Left renal cortex interstitium (tissue), 4 donors: ENCODE measurements at places on chromosomes 11 and 22.

DNA sequence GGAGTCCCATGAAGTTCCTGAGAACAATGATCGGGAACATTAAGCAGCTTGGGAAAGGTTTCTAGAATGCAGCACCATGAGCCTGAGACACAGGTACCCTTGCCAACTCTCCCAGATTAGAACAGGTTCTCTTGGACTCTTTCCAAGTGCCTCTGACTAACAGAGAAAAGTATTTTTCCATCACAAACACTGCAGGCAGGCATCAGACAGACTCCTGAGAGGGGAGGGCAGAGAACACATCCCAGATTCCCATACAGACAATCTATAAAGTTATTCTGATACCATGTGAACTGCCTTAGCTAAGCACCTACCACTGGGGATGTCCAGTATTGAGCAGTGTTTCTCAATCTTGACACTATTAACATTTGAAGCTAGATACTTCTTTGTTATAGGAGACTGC lies 27.3 kb downstream of the SERGEF start:
- DNase-seq, result no peak

GRCh38 chr22:41565403-41566054 lies 4.7 kb downstream of the CSDC2 start:
- no peak for DNase-seq

GRCh38 chr22:37044634-37045625 lies 6.6 kb upstream of the KCTD17 start:
- DNase-seq, result no peak

- DNase-seq, result no peak
Observed at GRCh38 chr11:6667733-6668374, 12.2 kb upstream of the DCHS1 start.

GRCh38 chr22:22670076-22670795 lies 25.8 kb downstream of the GGTLC2 start:
- no peak for DNase-seq

DNA sequence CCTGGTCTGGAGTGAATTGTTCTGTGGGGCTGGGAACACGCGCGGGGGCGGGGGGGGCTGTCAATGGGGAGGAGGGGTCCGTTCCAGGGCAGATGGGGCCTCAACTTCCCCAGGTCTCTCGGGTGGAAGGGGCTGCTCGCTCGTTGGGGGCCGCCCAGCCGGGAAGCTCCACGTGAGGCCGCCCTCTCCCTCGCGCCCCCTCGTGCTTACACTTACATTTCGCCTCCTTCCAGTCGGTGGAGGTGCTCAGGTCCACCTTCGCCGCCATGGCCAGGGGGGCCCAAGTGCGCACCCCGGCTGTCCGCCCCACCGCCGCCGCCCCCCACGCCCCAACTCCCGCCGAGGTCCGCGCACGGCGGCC lies 452 bp downstream of the MACROD1 start:
- DNase-seq, result no peak

DNA sequence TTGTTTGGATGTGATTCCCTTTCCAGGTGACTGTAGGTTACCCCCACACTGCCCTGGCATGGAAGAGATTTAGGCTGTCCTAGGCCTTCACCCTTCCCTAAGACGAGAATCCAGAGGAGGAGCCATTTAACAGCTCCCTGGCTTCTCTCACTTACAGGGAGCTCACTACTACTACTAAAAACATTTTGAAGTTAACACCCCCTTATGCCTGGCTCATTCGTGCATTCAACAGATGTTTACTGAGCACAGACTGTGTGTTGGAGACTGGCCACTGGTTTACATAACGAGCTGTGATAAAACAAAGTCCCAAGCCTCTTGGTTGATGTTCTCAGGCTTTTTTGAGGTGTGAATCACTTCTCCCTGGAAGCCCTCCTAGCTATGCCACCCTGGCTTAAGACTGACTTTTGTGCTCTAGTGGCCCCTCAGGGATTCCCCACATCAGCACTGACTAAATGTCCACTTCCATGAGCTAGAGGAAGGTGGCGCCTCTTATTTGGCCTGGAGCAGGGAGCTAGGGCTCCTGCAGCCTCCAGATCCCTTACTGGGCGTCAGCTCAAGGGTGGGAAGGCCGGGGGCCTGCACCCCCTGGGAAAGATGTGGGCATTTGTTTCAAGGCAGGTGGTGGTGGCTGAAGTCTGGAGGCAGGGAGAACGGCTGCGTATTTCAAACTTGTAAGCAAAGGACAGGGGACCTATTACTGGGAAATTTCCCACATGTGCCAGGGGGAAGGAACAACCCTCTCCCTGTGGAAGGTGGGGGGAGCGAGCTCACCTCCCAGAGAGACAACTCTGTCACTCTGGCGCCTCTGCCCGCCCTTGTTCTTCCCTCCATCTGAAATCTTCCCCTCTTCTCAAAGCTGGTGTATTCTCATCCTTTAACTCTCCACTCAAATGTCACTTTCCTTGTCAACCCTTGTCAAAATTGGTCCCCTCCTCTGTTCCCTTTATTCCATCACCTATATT lies 19.4 kb upstream of the MALAT1 start:
- DNase-seq, result no peak

- peak; percentile 6 for DNase-seq
Observed at GRCh38 chr22:20741634-20742581, 32.0 kb upstream of the SERPIND1 start.

GRCh38 chr22:40709752-40710413 lies 30.6 kb downstream of the MCHR1 start:
- DNase-seq, result no peak

- DNase-seq, result no peak
Observed at GRCh38 chr11:69011624-69012091, 1.4 kb downstream of the MRGPRF start.

DNA sequence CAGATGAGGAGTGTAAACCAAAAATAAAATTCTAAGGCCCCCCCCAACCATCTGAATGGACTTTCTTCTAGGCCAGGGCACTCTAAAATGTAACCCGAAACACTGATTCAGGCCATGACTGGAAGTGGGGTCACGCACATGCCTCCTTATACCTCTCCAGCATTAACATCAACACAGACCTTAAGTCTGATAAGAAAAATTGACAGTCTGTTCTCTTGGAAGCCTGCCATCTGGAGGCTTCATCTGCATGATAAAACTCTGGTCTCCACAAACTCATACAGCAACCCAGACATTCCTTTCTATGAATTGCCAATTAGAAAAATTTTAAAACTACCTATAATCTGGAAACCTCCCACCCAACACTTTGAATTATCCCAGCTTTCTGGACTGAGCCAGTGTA lies 3.9 kb upstream of the SERGEF start:
- no peak for DNase-seq

GRCh38 chr11:67160872-67161783 lies 42.1 kb downstream of the KDM2A start:
- DNase-seq, result no peak

DNA sequence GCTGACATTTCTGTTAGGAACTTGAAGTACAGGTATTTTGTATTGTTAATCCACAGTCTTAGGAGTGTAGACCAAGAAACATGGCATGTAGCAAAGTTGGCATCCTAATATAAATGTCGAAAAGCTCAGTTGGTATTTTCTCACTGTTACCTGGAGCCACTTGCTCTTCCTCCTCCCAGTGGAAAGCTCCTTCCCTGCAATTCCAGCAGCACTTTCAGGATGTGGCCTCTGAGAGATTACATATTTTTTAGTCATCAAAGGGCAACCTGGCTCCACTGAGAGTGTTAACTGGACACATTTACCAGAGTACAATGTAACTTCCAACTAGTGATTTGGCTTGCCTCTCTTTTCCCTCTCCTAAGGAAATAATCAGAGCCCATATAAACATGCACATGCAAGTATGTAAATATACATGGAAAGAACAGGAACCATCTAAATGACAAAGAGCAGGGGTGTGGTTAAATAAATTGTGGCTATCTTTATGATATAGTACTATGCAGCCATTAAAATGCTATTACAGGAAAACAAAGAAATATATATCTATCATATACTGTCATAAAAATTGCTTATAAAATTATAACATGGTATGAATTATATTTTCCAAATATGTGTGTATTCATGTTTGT lies 14.3 kb upstream of the EED start:
- DNase-seq, result no peak

DNA sequence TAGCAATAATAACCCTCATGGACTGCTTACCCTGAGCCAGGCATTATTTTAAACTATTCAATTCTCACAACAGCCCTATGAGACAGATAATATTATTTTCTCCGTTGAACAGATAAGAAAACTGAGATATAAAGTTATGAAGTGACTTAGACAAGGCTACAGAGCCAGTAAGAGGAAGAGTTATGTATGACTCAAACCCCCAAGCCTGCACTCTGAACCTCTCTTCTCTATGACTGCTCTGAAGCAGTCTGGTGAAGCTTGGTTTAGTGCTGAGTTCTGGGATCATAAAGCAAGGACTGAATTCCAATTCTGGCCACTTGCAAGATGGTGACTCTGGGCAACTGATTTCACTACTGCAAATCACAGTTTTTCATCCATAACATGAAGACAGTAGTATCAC lies 34.5 kb downstream of the TNKS1BP1 start:
- DNase-seq, result no peak

DNA sequence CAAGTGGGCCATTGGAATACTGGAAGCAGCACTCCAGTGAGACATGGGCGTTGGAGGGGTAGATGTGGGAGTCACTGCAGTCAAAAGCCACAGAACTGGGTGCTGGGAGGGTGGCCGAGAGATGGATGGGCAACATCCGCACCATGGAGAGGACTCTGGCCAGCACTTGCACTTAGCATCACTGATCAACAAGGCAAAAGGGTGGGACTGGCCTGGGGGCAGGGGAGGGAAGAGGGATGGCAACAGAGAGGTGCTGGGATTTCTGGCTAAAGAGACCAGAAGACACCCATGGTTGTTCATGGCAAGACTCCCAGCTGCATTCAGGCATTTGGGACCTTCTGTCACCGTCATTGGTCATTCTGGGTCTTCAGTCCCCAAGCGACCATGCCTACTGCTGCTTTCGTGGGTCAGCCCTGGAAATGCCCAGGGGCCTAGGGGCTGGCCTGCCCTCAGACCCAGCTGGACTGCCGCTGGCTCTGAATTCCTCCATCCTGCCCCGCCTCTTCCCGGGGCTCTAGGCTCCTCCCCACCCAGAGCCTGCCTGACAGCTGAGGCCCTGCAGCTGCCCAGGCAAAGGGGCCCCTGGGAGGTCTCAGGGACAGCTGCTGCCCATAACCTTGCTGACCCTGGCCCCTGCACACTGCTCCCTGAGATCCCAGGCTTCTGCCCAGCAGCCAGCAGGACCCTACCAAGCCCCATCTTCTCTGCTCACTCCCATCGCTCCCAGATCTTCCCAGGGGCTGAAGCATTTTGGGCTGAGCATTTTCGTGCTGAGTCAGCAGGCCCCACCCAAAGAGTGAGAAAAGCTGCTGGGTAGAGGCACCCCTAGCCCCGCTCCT lies 13.0 kb upstream of the CDC42EP2 start:
- no peak for DNase-seq
